GM13977 (cell line): ENCODE measurements at places on chromosomes 12 and 14.
A peak's percentile ranks its signal among the peaks of the same experiment; 100 is the strongest.

GRCh38 chr14:84806622-84807021, 723.3 kb upstream of the FLRT2 start:
- no peak for DNase-seq

GRCh38 chr12:21831791-21832344, 57.4 kb upstream of the KCNJ8 start:
- no peak for DNase-seq

DNA sequence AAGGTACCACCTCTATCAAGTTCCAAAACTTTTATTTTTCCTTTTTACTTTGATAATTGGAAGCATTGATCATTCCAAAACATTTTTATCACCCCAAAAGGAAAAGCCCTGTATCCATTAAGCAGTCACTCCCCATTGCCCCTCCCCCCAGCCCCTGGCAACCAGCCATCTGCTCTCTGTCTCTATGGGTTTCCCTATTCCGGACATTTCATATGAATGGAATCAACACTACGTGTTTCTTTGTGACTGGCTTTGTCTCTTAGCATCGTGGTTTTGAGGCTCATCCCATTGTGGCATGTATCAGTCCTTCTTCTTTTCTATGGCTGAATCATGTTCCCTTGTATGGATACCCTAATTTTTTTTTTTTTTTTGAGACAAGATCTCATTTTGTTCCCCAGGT, 18.0 kb upstream of the PHETA1 start:
- DNase-seq = no peak

DNA sequence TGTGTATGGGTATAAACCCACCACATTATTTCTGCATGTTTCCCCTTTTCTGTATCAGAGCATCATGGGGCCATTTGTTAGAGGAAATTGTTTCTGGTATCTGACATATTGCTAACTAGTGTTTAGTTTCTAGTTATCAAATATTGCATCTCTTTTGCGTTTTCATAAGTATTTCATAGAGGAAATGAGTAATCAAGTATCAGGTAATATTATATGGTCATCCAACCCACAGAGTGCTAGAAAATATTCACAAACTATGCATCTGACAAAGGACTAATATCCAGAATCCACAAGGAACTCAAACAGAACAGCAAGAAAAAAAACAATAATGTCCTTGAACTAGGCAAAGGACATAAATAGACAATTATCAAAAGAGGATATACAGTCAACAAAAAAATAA, 258.9 kb upstream of the LRIG3 start:
- DNase-seq = no peak

GRCh38 chr12:109189291-109189690, 72.9 kb downstream of the ACACB start:
- no peak for DNase-seq

- DNase-seq = no peak
Measured at GRCh38 chr14:36173161-36173560, 3.4 kb downstream of the PTCSC3 start.

- peak; percentile 52 for DNase-seq
Measured at GRCh38 chr12:6570264-6570887, 2.3 kb upstream of the NOP2 start.

GRCh38 chr12:31370531-31371255, 44.7 kb upstream of the SINHCAF start:
- DNase-seq = no peak
